ENCODE measurements at places on chromosomes 12 and 14. TPM values are rescaled to one million over a fixed set of nuclear protein-coding genes. Genes with fewer than 3 reads are reported as not detected.

DNA sequence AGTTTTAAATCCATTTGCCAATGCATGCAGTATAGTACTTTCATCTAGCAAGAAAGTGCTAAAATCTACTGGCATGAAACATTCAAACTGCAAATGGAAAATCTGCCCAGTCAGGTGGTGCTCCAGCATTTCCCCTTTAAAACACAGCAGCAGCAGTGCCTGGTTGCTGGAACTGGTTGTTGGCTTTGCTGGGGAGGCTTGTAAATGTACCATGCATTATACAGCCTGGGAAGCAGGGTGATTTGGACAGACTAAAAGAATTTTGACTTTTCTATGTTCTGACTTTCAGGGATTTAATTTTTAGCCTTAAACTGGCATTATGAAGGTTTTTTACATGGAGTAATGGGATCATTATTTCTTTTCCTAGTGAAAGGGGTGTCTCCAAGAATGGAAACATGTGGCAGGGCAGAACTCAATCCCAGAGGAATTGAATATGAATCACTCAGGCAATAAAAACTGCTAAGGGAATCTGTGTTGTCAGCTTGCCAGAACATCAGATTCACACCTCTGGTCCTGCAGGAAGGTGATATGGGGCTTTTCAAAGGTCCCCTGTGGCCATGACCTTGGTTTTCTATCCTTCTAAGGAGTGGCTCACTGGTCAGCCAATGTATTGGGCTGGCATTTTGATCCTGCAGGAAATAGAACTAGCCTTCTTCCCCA lies 9.0 kb upstream of the PAX9 start:
- DNase-seq = no peak

GRCh38 chr12:93403988-93404803 lies 26.5 kb downstream of the NUDT4 start:
- no peak for DNase-seq

DNA sequence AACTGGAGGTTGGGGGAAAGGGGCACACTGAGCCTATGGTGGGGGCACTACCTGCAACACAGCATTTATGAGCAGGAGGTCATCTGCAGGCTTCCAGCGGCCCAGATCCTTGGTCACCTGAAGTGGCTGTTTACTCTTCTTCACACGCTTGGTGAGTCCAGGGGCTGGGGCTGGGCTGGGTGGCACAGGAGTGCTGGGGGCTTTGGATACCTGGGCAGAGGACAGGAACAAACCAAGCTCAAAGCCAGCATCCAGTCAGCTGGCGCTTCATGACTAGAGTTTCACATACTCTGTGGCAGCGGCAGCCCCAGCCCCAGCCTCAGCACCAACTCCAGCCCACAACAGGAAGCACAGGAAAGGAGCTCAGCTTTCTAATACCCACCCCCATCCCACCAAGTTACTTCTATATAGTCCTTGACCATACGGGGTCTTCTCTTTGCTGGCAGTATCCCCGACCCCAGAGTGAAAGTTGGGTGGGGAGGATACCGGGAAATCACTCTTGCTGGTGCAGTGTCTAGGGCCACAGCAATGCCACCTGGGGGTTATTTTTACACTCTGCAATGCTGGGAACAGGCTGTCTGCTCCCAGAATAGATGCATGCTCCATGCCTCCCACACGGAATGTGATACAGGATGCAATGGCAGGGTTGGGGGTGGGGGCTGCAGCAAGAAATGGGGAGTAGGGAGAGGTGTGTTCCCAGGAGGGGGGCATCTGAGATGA lies 3.1 kb downstream of the MCRS1 start:
- DNase-seq = no peak

Gene MYF5
- total RNA-seq = not detected

Gene NR2C1
- total RNA-seq = 23.3 TPM

- no peak for DNase-seq
These were observed 3.7 kb downstream of the LETMD1 start for GRCh38 chr12:51051787-51052186.

- no peak for DNase-seq
These were observed 133.1 kb downstream of the SLC15A4 start for GRCh38 chr12:128690641-128691040.

GRCh38 chr14:94460631-94461416 lies 8.2 kb upstream of the SERPINA11 start:
- no peak for DNase-seq

DNA sequence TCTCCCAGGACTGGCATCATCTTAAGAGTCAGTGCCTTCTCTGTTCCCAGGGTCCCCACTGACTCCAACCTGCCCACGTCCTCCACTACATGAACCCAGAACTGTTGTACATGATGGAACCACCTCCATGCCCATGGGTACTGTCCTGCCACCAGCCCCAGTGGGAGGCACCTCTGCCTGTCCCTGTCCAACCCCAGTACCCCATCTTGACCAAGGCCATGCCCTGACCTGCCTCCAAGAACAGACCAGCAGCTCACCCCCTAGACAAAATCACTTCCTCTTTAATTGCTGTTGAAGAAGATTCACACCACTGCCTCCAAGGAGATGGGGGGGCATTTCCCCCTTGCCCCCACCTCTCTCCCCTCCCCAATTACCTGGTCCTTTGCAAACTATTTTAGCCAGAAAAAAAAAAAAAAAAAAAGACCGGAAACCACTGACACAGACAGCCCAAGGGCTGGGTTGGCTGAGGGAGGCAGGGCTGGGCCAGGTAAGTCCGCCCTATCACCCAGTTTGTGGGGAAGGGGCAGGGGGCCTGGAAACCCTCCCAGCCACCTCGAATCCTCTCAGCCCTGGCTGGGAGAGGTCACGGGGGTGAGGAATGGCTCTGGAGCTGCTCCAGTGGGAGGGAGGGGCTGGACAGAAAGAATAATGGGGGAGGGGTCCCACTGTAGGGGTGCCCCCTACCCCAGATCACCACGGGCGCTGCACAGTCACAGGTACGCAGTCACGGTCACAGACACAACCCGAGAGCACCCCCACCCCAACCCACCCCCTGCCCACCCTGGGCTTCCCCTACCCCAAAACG lies 13.4 kb downstream of the AGAP2 start:
- DNase-seq = no peak

- peak; percentile 87 for DNase-seq
These were observed 38.0 kb upstream of the RIN3 start for GRCh38 chr14:92475451-92476187.

GRCh38 chr14:67463900-67464299 lies 24.6 kb downstream of the TMEM229B start:
- DNase-seq = no peak

Gene GPR84
- total RNA-seq = under 0.01 TPM

DNA sequence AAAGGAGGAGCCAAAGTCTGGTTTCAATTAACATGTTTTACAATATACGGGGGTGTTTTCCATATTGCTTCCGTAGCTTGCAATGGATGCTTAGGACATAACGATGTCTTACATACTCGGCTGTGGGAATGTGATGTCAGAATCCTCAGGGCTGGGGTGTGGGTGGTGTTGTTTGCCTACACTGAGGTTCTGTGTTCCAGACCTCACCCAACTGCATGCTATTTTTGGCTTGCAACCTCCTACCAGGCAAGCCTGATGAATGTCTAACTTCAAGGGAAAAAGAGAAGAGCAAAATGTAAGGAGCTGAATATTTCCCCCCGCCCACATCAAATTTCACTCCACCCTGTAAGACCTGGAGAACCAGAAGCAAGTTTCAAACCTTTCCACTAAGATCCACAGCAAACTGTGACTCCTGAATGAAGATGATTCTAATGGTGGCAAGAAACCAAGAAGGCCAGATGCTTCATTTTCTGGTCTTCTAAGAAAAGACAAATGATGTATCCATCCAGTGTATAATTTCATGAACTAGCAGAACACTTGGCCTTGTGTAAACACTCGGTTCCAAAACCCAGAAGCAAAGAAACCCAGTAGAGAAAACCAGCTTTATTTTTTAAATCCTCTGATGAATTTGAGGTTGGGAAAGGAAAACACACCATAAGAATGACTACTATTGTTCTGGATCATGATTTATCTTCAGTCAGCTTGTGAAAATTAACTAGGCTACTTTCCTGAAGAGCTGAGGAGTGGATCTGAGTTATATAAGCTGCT lies 227.9 kb downstream of the DACT1 start:
- DNase-seq = no peak

- no peak for DNase-seq
These were observed 591 bp downstream of the GXYLT1 start for GRCh38 chr12:42144158-42144407.

Gene GPR135
- total RNA-seq = 0.47 TPM

GRCh38 chr14:54085841-54086240 lies 129.2 kb upstream of the BMP4 start:
- no peak for DNase-seq

DNA sequence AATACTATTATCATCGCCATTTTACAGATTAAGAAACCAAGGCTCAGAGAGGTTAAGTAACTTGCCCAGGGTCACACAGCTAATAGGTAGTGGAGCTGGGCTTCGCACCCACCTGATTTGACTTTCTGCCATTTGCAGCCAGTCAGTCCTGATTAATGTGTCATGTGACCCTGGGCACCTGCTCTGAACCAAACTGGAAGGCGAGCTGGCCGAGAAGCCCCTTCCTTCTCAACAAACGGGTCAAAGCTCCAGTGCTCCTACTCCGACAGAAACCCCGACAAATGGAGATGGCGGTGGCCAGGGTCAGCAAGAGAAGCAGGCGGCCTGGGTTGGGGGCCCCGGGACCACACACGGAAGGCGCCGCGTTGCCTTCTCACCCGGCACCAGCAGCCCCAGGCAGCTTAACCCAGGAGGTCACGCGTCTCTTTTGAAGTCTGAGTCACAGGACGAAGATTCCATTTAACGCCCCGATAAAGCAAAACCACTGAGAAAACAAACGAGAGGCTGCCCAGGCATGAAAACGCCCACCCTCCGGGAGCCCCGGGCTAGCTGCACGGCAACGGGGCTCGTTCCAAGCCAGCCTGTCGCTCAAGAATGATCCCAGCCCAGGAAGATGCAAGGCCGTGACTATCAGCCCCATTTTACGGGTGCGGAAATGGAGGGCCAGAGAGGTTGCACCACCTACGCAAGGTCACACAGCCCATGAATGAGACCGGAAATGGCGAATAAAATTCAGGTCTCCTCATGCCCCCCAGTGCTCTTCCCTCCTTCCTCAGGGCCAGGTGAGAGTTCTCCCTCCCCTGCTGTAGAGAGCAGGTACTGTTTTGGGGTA lies 124.8 kb downstream of the SCARB1 start:
- no peak for DNase-seq

GRCh38 chr12:76790564-76791552 lies 26.9 kb downstream of the ZDHHC17 start:
- peak; percentile 42 for DNase-seq

DNA sequence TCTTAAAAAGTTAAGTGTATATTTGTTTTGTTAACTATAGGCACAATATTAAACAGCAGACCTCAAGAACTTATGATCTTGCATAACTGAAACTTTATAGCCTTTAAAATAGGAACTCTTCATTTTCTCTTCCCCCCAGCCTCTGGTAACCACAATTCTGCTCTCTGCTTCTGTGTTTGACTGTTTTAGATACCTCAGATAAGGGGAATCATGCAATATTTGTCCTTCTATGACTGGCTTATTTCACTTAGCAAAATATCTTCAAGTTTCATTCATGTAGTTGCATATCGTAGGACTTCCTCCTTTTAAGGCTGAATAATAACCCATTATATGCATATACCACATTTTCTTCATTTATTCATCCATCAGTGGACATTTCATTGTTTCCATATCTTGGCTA lies 131.3 kb downstream of the PTPRO start:
- DNase-seq = no peak

- no peak for DNase-seq
These were observed 14.6 kb upstream of the DIO3 start for GRCh38 chr14:101546706-101547105.

Gene TMEM117
- total RNA-seq = 4.8 TPM

DNA sequence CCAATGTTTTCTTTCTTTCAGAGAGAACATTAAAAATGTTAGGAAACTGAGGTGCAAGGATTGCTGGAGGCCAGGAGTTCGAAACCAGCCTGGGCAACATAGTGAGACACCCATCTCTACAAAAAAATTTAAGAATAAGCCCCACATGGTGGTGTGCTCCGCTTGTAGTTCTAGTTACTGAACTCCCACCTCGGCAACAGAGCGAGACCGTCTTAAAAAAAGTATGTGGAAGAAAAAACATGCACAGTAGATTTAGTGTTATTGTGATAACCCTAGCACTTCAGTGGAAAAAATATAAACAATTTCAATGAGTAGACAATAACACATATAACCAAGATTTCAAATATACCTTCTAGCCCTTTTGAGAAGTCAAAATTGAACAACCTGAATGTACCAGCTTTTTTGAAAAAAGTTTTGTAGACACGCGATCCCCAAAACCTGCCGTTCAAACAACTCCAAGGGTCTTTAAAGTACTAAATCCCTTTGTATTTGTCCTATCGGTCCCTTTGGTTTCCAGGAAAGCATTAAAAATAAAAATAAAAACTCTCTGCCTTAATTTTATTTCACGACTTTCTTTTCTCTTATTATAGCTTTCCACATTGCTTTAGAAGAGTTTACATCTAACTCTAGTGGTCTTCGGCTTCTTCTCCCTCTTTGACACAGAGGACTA lies 1.0 kb upstream of the ANO6 start:
- peak; percentile 52 for DNase-seq

Gene SLC16A7
- 7.1 TPM for total RNA-seq

Gene DDN
- total RNA-seq = under 0.01 TPM

DNA sequence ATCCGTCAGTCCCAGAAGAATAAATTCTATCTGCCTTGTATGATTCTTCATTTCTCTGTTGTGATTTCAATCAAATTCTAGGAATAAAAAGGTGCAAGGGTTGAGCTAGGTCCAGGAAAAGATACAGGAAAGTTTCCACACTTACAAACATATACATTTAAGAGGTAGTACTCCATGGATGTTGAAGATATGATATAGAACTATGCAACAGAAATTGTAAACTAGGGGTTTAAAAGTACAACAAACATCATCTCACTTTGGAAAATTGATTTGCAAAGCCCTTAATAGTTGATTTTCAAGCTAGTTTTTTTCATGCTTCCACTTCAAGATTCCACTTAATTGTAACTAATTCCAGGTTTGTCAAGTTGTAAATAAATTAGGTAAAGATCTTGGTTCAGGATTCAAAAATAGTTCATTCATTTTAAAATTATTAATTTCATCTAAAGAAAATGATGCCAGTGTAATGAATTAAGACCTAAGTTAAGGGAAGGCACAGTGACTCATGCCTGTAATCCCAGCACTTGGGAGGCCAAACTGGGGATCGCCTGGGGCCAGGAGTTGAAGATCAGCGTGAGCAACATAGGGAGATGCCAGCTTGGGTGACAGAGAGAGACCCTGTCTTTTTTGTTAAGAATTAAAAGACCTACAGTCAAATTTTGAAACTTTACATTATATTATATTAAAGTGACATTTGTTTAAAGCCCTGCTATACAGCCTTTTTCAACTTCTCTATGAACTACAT lies at the start of gene OR6C70:
Gene OR6C70, minus strand, starts transcription at position 51 of the 742 bp plus-strand sequence. Its CDS starts 0 bp downstream, at position 51.
- DNase-seq = no peak

- no peak for DNase-seq
These were observed 114.5 kb downstream of the TRAFD1 start for GRCh38 chr12:112239881-112240280.

- no peak for DNase-seq
These were observed 41.5 kb upstream of the DAAM1 start for GRCh38 chr14:59147007-59147406.

GRCh38 chr12:19423166-19423930 lies 15.9 kb upstream of the AEBP2 start:
- no peak for DNase-seq

Gene HIF1A
- total RNA-seq = 236 TPM

Gene FITM1
- 0.51 TPM for total RNA-seq
